ENCODE measurements at places on chromosomes 3 and 15. TPM values are rescaled to one million over a fixed set of nuclear protein-coding genes. Genes with fewer than 3 reads are reported as not detected.

DNA sequence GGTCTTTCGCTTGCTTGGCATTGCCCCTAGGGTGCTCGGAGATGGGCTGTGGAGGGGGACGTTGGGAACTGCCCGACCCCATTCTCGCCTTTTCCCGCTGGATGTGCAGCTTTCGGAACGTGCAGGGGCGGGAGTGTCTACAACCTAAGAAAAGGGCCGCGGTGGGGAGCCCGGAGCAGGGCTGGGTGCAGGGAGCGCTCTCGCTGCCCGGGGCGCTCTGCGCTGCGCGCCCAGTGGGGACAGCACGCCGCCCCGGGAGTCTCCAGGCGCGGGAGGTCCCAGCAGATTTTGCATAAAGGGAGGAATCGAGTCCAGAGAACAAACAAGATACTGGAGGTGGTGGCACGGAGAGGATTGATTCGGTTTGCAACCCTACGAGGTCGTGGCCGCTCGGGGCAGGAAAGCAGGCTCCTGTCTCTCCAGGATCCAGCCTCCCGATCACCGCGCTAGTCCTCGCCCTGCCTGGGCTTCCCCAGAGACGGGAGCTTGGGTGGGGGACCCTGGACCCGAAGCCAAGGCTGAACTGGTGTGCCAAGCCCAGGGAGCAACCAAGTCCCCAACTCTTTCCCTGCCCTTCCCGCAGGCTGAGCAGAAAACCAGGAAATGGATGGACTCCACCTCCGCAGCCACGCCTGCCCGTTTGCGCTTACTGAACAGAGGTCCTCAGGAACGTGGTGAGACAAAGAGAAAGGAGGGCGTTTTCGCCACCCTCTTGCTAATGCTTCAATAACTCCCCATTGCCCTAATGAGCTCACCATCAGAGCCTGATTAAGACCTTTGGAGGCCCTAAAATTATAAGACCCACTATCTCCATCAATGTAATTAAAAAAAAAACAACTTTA is 59.7 kb downstream of the NOX5 start:
- peaks cover 1% of the 10 kb centered on the region for H3K27me3 ChIP-seq
- peak overlapping the region; percentile 85 for H3K4me3 ChIP-seq
- peak overlapping the region; percentile 3 for H3K27ac ChIP-seq
- no peaks in the 10 kb centered on the region for H3K36me3 ChIP-seq
- peaks cover 13% of the 10 kb centered on the region for H3K4me1 ChIP-seq

- no peaks in the 10 kb centered on the region for H3K27me3 ChIP-seq
- H3K36me3 ChIP-seq, result no peaks in the 10 kb centered on the region
- H3K4me1 ChIP-seq, result no peaks in the 10 kb centered on the region
Measured at GRCh38 chr15:78374436-78375393, 34.6 kb downstream of the CRABP1 start.

ZNF860 gene
- 1.1 TPM for total RNA-seq

GRCh38 chr3:154274348-154274747 is 49.9 kb downstream of the DHX36 start:
- H3K27ac ChIP-seq, result no peak overlapping the region
- H3K4me1 ChIP-seq, result no peaks in the 10 kb centered on the region
- H3K36me3 ChIP-seq, result peaks cover 9% of the 10 kb centered on the region

DNA sequence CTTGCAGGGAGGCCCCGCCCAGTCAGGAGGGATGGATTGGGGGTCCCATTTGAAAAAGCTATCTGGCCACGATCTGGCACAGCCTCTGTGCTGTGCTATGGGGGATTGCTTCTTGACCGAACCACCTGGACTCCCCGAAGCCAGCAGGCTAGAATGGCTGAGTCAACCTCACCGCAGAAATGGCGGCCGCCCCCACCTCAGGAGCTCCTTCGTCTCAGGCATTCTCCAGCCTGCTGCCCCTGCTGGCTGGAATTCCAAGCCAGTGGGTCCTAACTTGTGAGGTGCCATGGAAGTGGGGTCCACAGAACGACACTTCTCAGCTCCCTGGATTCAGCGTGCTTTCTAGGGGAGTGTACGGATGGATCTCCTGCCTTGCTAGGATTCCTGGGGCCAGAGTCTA is 180.5 kb upstream of the TRIM42 start:
- no peaks in the 10 kb centered on the region for H3K4me1 ChIP-seq
- no peak overlapping the region for H3K4me3 ChIP-seq
- H3K27me3 ChIP-seq, result no peaks in the 10 kb centered on the region
- H3K36me3 ChIP-seq, result no peaks in the 10 kb centered on the region

DNA sequence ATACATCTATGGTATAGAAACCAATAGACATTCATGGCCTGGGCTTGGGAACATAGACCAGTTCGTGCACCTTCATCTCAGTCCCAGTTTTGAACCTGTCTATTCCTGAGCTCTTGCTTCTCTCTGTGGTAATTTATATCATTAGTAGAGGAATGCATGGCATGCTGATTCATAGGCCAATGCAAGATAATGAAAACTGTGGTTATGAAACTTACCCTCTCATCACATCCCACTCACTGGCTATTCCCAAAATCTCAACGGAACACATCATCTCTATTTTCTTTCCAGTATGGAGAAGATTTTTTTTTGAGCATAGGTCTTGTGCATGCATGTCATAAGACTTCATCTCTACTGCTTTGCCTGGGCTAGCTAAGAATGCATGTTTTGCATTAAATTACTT is 18.7 kb upstream of the P2RY12 start:
- no peaks in the 10 kb centered on the region for H3K4me1 ChIP-seq
- no peak overlapping the region for H3K27ac ChIP-seq
- no peak overlapping the region for H3K4me3 ChIP-seq
- no peaks in the 10 kb centered on the region for H3K36me3 ChIP-seq
- no peak for DNase-seq

- no peaks in the 10 kb centered on the region for H3K27me3 ChIP-seq
- no peaks in the 10 kb centered on the region for H3K36me3 ChIP-seq
- no peak for DNase-seq
- H3K27ac ChIP-seq, result no peak overlapping the region
- no peak overlapping the region for H3K4me3 ChIP-seq
Measured at GRCh38 chr3:126811530-126811929, 107.5 kb downstream of the CHCHD6 start.

DNA sequence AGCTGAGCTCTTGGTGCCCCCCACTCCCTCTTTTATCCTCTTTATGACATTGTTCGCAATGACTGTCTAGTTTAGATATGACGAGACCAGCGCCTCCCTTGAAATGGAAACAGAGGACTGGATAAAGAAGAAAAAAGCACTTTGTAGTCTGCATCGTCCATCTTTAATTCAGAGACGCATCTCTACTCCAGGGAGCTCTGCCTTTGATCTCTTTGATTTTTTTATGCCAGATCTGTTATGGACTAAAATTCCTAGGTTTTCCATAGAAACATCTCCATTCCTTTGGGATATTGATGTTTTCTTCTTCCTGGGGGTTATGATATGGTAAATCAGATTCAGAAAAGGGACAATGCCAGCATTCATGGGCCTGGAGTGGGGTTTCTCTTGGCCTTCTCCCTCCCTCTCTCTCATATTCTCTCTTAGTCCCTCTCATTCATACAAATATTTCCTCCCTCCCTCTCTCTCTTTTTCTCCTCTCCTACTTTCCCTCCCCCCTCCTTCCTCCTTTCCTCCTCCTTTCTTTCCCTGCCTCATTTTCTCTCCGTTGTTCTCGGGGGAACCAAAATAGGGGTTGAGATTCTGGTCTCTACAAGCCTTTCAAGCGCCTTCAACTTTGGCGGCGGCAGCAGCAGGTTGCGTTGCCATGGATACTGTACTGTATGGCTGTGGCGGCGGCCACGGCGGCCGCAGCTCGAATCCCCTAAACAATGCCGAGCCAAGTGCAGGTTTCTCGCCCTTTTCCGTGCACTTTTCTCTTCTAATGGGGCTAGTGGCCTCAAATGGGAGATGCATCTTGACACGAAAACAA is 45.5 kb downstream of the ZIC4 start:
- peak overlapping the region; percentile 5 for H3K4me3 ChIP-seq
- peak overlapping the region; percentile 74 for H3K27ac ChIP-seq
- peaks cover 46% of the 10 kb centered on the region for H3K27me3 ChIP-seq
- no peaks in the 10 kb centered on the region for H3K36me3 ChIP-seq

- H3K27ac ChIP-seq, result no peak overlapping the region
- peaks cover 8% of the 10 kb centered on the region for H3K27me3 ChIP-seq
- peak; percentile 94 for DNase-seq
Measured at GRCh38 chr15:89647191-89647851, 7.9 kb downstream of the KIF7 start.

GRCh38 chr15:67750371-67750770 is 74.9 kb upstream of the SKOR1 start:
- no peak overlapping the region for H3K4me3 ChIP-seq
- H3K27ac ChIP-seq, result no peak overlapping the region
- H3K4me1 ChIP-seq, result no peaks in the 10 kb centered on the region
- no peaks in the 10 kb centered on the region for H3K36me3 ChIP-seq

ALDH1A3 gene
- 13.9 TPM for total RNA-seq

DNA sequence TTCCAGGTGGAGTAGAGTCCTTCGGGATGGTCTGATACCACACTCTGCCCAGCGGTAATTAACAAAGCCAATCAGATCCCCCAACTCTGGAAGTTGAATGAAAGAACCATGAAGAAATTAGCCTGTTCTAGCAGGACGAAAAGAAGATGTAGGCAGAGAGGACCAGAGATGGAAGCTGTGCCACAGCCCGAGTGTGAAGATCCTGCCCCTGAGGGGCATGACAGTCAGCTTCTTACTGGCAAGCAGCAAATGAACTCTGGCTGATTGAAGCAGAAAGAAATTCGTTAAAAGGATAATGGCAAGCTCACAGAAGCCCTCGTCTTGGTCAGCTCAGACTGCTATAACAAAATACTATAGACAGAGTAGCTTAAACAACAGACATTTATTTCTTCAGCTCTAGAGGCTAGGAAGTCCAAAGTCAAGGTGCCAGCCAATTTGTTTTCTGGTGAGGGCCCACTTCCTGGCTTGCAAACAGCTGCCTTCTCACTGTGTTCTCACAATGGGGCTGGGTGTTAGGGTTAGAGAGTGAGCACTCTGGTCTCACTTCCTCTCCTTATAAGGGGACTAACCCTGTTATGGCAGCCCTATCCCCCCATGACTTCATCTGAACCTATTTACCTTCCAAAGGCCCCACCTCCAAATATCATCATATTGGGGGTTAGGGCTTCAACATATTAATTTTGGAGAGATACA is 307.1 kb downstream of the VPS13C start:
- H3K36me3 ChIP-seq, result no peaks in the 10 kb centered on the region
- no peak overlapping the region for H3K27ac ChIP-seq
- H3K27me3 ChIP-seq, result no peaks in the 10 kb centered on the region
- H3K4me1 ChIP-seq, result no peaks in the 10 kb centered on the region

SCAANT1 gene
- total RNA-seq, result not detected

DNA sequence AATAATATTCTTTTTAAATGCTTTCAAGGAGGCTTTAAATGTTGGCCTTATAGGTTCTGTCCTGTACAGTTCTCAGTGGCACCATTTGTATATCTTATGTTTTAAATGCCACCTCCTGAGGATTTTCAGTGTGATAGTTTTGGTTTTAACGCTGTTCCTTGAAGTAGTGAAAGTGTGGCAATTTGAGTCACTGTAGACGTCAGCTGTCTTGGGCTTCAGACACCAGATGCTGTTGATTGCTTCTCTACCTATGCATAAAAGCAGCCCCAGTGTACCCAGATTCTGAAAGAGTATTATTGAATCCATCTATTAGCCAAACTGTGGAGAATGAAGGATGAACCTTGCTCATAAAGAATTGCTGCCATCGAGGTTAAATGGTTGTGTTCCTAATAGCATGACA is 316.8 kb upstream of the GBE1 start:
- H3K36me3 ChIP-seq, result no peaks in the 10 kb centered on the region
- no peak overlapping the region for H3K4me3 ChIP-seq
- no peak for DNase-seq
- H3K4me1 ChIP-seq, result peaks cover 7% of the 10 kb centered on the region
- H3K27ac ChIP-seq, result no peak overlapping the region
- no peaks in the 10 kb centered on the region for H3K27me3 ChIP-seq

- peaks cover 9% of the 10 kb centered on the region for H3K27me3 ChIP-seq
- H3K27ac ChIP-seq, result peak overlapping the region; percentile 97
- no peaks in the 10 kb centered on the region for H3K36me3 ChIP-seq
- peak overlapping the region; percentile 47 for H3K4me3 ChIP-seq
Measured at GRCh38 chr3:66803206-66803605, 194.9 kb upstream of the KBTBD8 start.

- peaks cover 18% of the 10 kb centered on the region for H3K27me3 ChIP-seq
- DNase-seq, result no peak
- H3K4me1 ChIP-seq, result peaks cover 14% of the 10 kb centered on the region
- no peaks in the 10 kb centered on the region for H3K36me3 ChIP-seq
Measured at GRCh38 chr3:123881771-123882170, 2.4 kb downstream of the MYLK start.

GRCh38 chr3:123169492-123169929 is 32.2 kb upstream of the SEC22A start:
- no peak for DNase-seq
- H3K4me1 ChIP-seq, result no peaks in the 10 kb centered on the region
- no peak overlapping the region for H3K4me3 ChIP-seq
- peaks cover 18% of the 10 kb centered on the region for H3K36me3 ChIP-seq
- H3K27ac ChIP-seq, result no peak overlapping the region

DNA sequence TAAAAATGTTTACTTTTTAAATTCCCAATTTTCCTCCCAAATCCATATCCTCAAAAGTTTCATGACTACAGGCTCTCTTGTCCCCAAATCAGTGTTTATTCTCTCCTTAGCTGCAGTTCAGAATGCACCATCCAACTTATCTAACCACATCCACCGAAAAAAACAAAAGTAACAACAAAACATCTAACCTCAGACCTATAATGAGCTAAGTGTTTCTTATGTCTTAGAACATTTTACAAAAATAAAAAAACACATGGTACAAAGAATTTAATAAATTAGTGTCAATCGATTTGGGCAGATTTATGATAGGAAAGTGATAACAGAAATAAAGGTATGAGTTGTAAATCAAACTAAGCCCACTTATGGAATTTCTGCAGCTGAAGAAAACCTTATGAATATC is 13.6 kb downstream of the SATB1 start:
- no peak overlapping the region for H3K27ac ChIP-seq
- H3K4me3 ChIP-seq, result no peak overlapping the region
- H3K4me1 ChIP-seq, result no peaks in the 10 kb centered on the region

GRCh38 chr3:189202106-189202505 is 30.3 kb downstream of the TPRG1 start:
- H3K36me3 ChIP-seq, result no peaks in the 10 kb centered on the region
- no peak overlapping the region for H3K4me3 ChIP-seq
- no peak for DNase-seq
- no peaks in the 10 kb centered on the region for H3K27me3 ChIP-seq
- no peak overlapping the region for H3K27ac ChIP-seq

DNA sequence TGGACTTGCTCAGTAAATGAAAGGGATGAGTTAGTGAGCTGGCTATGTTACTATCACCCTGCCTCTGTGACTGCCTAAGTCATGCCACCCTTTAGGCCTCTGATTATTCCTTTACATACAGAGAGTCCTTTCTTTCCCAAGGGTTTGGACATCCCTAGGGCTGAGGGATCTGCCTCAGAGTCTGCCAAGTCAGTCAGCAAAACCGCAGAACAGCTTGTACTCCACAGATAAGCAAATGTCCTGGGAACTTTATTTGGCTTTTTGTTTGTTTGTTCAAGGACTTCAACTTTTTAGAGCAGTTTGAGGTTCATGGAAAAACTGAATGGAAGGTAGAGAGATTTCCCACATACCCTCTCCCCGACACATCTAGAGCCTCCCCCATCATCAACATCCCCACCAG is 82.6 kb upstream of the TRIM42 start:
- no peaks in the 10 kb centered on the region for H3K4me1 ChIP-seq
- DNase-seq, result no peak
- H3K27me3 ChIP-seq, result peaks cover 1% of the 10 kb centered on the region
